ENCODE measurements at places on chromosomes 2 and 18.

DNA sequence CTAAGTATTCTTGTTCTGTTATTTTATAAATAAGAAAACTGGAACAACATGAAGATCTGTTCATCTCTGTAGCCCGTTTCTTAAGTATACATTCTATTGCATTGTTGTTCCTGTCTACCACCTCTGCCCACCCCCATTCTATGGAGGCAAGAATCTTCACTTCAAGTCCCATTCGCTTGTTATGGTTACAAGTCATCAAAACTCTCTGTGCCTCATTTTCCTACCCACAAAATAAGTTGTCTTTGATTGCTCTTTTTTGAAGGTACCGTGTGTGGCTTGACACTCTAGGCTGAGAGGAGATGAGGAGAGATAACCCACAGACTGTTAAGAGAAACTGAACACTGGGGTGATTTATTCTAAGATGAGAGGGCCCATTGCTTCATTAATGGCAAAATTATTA is 2.9 kb upstream of the EVA1A start:
- no peak for DNase-seq
- H3K36me3 ChIP-seq, result no peaks in the 10 kb centered on the region
- peaks cover 19% of the 10 kb centered on the region for H3K4me1 ChIP-seq
- peaks cover 63% of the 10 kb centered on the region for H3K27me3 ChIP-seq
- H3K27ac ChIP-seq, result no peak overlapping the region
- no peak overlapping the region for H3K4me3 ChIP-seq

DNA sequence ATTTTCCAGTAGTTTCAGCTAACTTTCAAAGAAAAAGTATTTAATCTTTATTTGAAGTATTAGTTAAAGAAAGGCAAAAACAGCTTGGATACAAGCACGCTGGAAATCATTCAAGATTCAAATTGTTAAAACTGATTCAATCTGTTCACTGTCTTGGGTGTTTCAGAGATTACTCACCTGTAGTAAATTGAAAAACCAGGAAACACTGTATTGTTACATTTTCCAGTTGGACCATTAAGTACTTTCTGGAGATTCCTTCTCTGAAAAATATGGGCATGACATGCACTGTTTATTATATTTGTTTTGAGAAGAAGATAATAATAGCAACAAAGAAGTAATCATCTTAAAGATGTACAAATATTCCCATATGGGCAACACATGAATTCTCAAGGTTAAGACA is 196.1 kb downstream of the UBE2E3 start:
- H3K4me1 ChIP-seq, result no peaks in the 10 kb centered on the region
- H3K4me3 ChIP-seq, result no peak overlapping the region
- no peaks in the 10 kb centered on the region for H3K36me3 ChIP-seq
- no peaks in the 10 kb centered on the region for H3K27me3 ChIP-seq
- DNase-seq, result no peak

- H3K4me3 ChIP-seq, result no peak overlapping the region
- peaks cover 6% of the 10 kb centered on the region for H3K4me1 ChIP-seq
- DNase-seq, result no peak
- H3K27me3 ChIP-seq, result no peaks in the 10 kb centered on the region
These were observed 8.7 kb upstream of the TGIF1 start for GRCh38 chr18:3441290-3441689.

DNA sequence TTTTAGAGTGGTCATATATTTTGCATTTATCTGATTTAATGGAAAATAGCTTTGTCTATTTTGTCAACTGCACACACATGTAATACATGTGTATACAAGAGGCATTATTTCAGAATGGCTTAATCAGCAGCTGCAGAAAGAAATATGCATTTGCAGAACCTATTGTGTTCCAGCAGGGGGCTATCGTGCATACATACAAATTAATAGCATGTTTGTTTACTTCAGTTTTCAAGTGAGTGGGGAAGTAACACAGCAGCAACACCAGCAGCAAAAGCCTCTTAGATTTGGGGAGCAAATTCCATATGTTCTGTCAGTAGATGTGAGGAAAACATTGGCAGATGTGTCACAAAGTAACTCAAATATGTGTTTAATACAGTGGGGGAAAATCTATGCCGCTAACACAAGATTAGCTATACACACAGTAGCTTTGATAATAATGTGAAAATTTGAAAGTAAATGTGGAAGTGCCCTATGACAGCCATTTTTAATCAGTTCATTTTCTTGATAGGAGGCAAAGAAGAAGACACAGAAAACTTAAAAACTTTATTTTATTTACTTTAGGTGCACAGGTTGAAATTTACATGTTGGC is 218.1 kb downstream of the WDR7 start:
- H3K36me3 ChIP-seq, result no peaks in the 10 kb centered on the region
- no peak for DNase-seq
- H3K4me1 ChIP-seq, result no peaks in the 10 kb centered on the region

DNA sequence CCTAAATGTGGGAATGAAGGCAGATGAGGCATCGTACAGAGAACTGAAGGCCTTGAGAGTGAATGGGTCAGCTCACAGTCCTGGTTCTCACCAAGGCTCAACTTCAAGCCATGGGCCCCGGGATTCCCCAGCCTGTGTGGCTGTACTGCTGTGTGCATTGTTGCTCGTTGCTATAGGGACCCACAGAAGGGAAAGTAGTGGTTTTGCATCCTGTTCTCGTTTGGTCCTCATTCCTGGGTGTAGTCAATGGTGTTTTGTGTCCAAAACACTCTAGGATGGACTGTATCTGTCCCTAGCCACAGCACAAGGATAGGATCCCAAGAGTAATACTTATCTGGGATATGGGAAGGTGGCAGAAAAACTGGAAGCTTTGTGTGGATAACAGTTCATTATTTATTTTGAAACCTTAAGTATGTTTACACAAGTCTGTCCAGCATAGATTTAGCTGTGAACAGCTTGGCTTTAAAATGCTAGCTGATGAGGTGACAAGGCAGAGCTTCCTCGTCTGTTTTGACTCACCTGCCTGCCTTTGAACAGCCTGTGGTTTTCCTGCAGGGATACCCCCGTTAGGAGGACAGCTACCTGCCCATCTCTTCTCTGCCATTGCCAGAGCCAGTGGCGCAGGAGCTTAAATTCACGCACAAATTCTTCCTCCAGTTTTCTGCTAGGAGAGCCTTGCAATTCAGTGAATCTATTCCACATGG is 85.0 kb downstream of the WDSUB1 start:
- H3K4me1 ChIP-seq, result no peaks in the 10 kb centered on the region
- no peak overlapping the region for H3K4me3 ChIP-seq
- DNase-seq, result no peak
- H3K27me3 ChIP-seq, result no peaks in the 10 kb centered on the region
- peaks cover 100% of the 10 kb centered on the region for H3K36me3 ChIP-seq

DNA sequence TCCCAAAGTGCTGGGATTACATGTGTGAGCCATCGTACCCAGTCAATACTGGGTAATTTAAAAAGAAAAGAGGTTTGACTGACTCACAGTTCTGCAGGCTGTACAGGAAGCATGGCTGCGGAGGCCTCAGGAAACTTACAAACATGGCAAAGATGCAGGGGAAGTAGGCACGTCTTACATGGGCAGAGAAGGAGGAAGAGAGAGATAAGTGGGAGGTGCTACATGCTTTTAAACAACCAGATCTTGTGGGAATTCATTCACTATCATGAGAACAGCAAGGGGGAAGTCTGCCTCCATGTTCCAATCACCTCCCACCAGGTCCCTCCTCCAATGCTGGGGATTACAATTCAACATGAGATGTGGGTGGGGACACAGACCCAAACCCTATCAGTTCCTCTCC is 192.5 kb downstream of the ATAD2B start:
- no peaks in the 10 kb centered on the region for H3K27me3 ChIP-seq
- H3K27ac ChIP-seq, result no peak overlapping the region
- DNase-seq, result no peak

DNA sequence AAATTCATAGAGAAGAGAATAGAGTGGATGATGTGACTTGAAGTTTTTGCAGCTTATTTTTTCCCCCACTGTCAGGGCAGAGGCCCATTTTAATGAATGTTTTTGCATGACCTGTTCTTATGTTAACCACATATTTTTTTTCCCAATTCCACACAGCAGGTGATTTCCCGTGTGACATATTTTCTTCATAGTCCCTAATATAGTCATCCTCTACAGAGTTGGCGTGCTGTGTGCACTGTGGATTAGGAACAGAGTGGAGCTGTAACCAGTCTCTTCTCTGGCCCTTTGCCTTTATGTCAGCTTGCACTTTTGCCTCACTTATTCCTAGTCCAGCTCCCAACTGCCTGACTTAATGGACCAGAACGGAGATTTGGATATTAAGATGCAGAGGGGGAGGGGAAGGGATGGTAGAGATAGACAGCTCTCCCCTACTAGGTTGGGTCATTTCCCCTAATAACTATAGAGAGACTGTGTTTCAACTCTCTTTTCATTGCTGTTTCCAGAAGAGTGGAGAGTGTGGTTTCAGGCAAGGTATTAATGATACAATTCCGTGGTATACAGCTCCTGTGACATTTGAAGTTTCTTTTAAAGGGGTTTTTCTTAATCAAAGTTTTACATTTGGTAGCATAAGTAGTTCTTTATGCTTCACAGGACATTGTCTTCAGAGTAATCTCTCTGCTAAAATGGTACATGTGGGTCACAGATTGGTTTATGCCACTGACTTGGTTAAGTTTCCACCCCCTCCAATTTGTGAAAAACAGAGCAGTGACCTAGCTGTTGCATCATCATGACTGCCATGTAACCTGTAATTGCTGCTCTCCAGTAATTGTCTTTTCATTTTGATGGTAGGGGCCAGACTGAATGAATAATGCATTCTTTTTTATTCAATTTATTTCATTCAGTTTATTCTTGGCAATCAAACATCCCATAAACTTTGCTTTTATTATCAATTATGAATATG is 161.3 kb downstream of the HAUS1 start:
- H3K27ac ChIP-seq, result no peak overlapping the region
- H3K4me1 ChIP-seq, result no peaks in the 10 kb centered on the region
- peaks cover 3% of the 10 kb centered on the region for H3K36me3 ChIP-seq
- H3K27me3 ChIP-seq, result no peaks in the 10 kb centered on the region
- no peak overlapping the region for H3K4me3 ChIP-seq

- H3K27ac ChIP-seq, result no peak overlapping the region
- H3K4me1 ChIP-seq, result peaks cover 25% of the 10 kb centered on the region
- H3K4me3 ChIP-seq, result peak overlapping the region; percentile 8
- H3K27me3 ChIP-seq, result peaks cover 40% of the 10 kb centered on the region
- no peaks in the 10 kb centered on the region for H3K36me3 ChIP-seq
- DNase-seq, result no peak
These were observed 564 bp downstream of the DPYSL5 start for GRCh38 chr2:26848336-26849055.

DNA sequence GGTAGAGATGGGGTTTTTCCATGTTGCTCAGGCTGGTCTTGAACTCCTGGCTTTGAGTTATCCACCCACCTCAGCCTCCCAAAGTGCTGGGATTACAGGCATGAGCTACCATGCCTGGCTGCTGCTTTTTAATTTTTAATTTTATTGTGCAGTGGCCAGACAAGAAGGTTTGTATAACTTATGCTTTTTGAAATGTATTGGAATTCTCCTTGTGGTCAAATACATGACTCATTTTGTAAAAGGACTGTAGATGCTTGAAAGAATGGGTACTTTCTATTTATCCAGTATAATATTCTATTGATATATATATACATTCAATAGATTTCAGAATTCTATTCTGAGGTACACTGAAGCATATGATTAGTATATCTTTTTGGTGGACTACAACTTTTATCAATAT is 82.6 kb upstream of the ST3GAL5 start:
- no peak overlapping the region for H3K27ac ChIP-seq
- H3K4me1 ChIP-seq, result no peaks in the 10 kb centered on the region
- no peaks in the 10 kb centered on the region for H3K36me3 ChIP-seq
- H3K4me3 ChIP-seq, result no peak overlapping the region
- peaks cover 8% of the 10 kb centered on the region for H3K27me3 ChIP-seq

GRCh38 chr2:169285531-169286235 is 76.7 kb downstream of the LRP2 start:
- no peak for DNase-seq
- no peaks in the 10 kb centered on the region for H3K4me1 ChIP-seq
- H3K36me3 ChIP-seq, result no peaks in the 10 kb centered on the region
- H3K4me3 ChIP-seq, result no peak overlapping the region
- no peak overlapping the region for H3K27ac ChIP-seq

DNA sequence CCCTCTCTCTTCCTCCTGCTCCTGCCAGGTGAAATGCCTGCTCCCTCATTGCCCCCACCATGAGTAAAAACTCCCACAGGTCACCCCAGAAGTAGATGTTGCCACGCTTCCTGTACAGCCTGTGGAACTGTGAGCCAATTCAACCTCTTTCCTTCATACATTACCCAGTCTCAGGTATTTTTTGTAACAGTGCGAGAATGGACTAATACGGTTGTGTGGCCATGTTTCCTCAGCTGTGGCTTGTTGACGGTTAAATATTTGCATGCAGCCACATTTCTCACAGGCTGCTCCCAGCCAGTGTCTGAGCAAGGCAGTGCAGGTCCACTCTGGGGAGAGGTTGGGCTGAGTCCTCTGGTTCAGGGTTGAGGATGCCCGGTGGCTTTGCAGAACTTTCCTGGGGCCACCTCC is 27.8 kb upstream of the COPS8 start:
- no peak for DNase-seq
- no peaks in the 10 kb centered on the region for H3K36me3 ChIP-seq
- H3K4me3 ChIP-seq, result no peak overlapping the region
- no peaks in the 10 kb centered on the region for H3K4me1 ChIP-seq

GRCh38 chr2:135796606-135797005 is 40.4 kb downstream of the LCT start:
- H3K27ac ChIP-seq, result no peak overlapping the region
- H3K4me3 ChIP-seq, result no peak overlapping the region
- H3K27me3 ChIP-seq, result no peaks in the 10 kb centered on the region
- no peak for DNase-seq

DNA sequence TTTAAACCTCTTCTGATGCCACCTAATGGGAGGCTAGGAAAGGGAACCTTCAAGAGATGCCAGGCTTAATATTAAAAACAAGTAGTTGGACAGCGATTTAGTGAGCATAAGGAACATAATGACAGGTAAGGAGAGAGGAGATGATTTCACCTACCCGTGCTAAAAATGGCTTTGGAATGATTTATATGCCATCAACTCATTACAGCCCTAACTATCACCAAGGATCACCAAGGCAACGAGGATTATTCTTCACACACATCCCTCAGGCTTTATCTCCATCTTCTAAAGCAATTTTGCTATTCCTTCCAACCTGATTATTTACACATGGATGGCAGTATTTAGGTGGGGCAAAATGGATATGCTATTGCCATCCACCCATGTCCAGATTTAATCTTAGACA is 237.8 kb downstream of the DCC start:
- DNase-seq, result no peak
- H3K4me1 ChIP-seq, result no peaks in the 10 kb centered on the region
- H3K27ac ChIP-seq, result no peak overlapping the region
- no peaks in the 10 kb centered on the region for H3K27me3 ChIP-seq
- H3K36me3 ChIP-seq, result no peaks in the 10 kb centered on the region
- no peak overlapping the region for H3K4me3 ChIP-seq

Measured in esophagus squamous epithelium (tissue), 5 donors.